ENCODE measurements at places on chromosomes 7 and 10. TPM values are rescaled to one million over a fixed set of nuclear protein-coding genes. Genes with fewer than 3 reads are reported as not detected.

DNA sequence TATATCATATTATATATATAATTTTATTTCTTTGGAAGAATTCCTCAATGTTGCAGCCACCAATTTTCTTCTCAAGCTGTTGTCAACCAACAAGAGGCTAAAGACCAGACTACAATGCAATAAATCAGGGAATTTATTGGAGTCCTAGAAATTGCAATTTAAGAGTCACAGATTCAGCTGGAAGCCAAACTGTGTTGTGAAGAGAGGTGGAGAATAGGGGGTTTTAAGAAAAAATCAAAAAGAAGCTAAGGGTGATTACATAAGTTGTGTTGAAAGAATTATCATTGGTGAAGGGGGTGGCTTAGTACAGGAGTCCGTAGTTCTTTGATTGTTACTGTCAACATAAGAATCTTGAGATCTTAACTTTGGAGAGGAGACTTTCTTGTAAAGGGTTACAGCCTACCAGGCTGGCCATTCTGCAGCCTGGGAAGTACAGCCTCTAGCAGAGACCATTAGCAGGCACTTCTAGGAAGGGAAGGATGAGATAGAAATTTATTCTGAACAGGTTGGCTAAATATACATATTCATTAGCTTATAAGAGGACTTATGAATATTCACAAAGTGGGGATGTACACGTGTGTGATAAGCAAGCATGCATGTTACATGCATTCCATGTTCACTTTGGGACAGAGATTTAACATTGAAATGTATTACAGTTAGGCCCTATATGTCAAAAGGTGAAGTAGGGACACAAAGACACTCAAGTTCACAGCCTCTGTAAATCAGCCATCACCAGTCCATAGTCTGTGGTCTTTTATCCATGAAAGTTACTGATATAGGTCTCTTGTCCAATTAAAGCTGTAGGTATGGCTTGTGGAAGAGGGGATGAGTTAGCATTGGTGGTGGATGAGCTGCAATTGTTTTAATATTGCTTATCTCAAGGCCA, 8.3 kb upstream of the TMEM168 start:
- no peak for DNase-seq

PPP3CB gene
- 46.4 TPM for total RNA-seq

- DNase-seq: no peak
Observed at GRCh38 chr7:157688533-157689268, 351.9 kb downstream of the DNAJB6 start.

- no peak for DNase-seq
Observed at GRCh38 chr7:34025600-34025999, 120.3 kb downstream of the BMPER start.

- DNase-seq: no peak
Observed at GRCh38 chr10:71325267-71325666, 6.2 kb downstream of the SLC29A3 start.

DNA sequence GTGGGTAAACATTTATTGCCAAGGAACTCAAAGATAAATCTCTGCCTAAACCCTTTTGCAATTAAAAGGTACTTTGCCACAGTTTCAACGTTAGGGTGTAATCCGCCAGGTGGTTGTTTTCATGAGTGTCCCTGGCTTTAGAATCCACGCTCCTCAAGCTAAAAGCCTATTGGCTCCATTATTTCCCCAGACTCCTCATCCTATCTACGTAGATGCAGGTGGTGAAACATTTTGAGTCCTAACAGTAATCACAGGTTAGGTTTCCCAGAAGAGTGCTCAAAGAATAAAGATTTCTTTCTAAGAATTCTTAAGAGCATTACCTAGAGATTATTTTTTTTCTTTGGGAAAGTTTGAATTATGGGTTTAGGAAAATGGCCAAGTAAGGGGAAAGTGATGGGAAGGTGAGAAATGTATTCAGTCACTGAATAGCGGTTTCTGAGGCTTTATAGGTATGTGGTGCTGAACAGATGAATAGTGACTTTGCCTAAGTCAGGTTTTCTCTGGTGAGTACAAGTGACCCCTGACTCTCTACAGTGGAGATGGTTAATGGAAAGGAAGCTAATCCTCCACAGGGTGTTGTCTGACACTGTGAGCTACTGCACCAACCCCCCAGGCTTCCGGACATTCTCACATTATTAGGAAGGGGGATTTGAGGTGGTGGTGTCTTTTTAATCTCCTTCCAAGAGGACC, 60.2 kb downstream of the NRP1 start:
- DNase-seq: no peak

DNA sequence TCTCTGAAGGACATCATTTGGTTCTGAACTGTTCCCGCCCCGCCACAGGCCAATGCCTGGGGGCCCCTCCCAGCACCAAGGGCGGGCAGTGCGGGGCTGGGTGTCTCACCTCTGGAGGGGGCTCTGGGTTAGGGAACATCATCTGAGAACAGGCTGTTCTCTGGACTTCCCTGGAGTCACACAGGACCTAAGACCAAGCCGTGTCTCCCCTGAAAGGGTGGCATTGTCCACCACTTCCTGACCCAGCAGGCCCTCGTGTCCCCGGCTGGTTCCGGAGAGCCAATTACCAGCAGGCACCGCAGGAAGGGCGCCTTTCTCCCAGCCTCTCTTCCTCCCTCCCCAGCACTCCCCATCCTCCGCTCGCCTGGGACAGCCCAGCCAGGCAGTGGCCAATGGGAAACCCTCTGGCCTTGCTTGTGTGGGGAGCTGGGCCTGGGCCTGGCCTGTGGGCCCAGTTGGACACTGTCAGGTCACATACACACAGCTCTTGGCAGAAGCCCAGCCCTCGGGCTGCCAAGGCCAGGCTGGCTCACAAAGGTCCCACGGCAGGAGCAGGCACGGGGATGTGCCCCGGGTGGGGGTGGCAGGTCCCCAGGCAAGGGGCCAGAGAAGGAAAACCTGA, 119.5 kb downstream of the SPDYE5 start:
- peak; percentile 24 for DNase-seq
